ENCODE measurements at places on chromosomes 3 and 15. TPM values are rescaled to one million over a fixed set of nuclear protein-coding genes. Genes with fewer than 3 reads are reported as not detected.

GRCh38 chr15:100118546-100118945, 223.2 kb downstream of the ADAMTS17 start:
- H3K27me3 ChIP-seq, result no peaks in the 10 kb centered on the region
- H3K36me3 ChIP-seq, result no peaks in the 10 kb centered on the region
- no peak for DNase-seq
- H3K4me3 ChIP-seq, result no peak overlapping the region

DNA sequence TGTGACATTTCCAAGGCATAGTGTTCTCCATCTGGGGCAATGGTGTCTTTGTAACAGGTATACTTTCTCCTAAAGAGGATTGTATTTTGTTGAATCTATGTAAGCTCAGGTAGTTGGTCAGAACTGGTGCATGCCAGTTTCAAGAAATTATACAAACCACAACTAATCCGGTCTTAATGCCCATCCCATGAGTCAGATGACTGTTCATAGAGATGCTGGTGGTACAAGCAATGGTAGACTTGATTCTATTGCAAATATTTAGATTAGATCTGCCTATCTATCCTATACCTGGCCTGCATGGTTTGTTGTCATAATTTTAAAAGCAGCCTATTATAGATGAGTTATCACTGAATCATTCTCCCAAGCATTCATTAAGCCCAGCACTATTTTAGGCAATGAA, 43.5 kb downstream of the ATP13A5 start:
- H3K36me3 ChIP-seq, result no peaks in the 10 kb centered on the region
- H3K27ac ChIP-seq, result no peak overlapping the region
- DNase-seq, result no peak
- no peak overlapping the region for H3K4me3 ChIP-seq

DNA sequence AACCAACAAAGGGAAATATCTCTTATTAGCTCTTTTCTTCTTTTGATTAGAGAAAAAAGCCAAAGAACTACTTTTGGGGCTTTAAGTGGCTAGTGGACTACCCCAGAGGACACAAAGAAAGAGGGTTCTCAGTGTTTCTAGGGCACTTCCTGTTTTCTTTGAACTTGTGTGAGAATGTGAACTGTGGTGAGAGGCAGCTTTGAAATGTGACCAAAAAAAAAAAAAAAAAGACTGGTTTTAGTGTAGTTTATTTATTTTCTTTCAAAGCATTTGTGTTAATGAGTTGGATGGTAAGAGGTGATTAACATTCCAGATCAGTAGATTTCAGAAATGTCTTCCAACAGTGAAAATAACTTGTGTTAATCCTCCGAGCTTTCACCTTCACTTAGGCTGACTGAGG, 32.4 kb downstream of the SELENOT start:
- no peak for DNase-seq
- no peak overlapping the region for H3K4me3 ChIP-seq
- H3K27ac ChIP-seq, result no peak overlapping the region
- peaks cover 11% of the 10 kb centered on the region for H3K4me1 ChIP-seq

- no peaks in the 10 kb centered on the region for H3K27me3 ChIP-seq
- H3K27ac ChIP-seq, result no peak overlapping the region
Observed at GRCh38 chr3:141384575-141384974, 16.3 kb downstream of the ZBTB38 start.

GRCh38 chr3:24502690-24503089, 8.0 kb upstream of the THRB start:
- no peaks in the 10 kb centered on the region for H3K4me1 ChIP-seq
- no peaks in the 10 kb centered on the region for H3K36me3 ChIP-seq
- H3K27ac ChIP-seq, result peak overlapping the region; percentile 40
- no peak overlapping the region for H3K4me3 ChIP-seq
- no peak for DNase-seq

GRCh38 chr3:66486646-66487045, 14.2 kb downstream of the LRIG1 start:
- peak overlapping the region; percentile 77 for H3K27ac ChIP-seq
- H3K4me1 ChIP-seq, result peaks cover 82% of the 10 kb centered on the region
- H3K27me3 ChIP-seq, result no peaks in the 10 kb centered on the region
- H3K36me3 ChIP-seq, result no peaks in the 10 kb centered on the region

GRCh38 chr3:159779883-159780282, 208.8 kb upstream of the IL12A start:
- no peak for DNase-seq
- no peak overlapping the region for H3K27ac ChIP-seq
- H3K36me3 ChIP-seq, result no peaks in the 10 kb centered on the region
- no peak overlapping the region for H3K4me3 ChIP-seq

GRCh38 chr3:128351546-128351945, 115.1 kb downstream of the DNAJB8 start:
- no peaks in the 10 kb centered on the region for H3K36me3 ChIP-seq
- no peaks in the 10 kb centered on the region for H3K27me3 ChIP-seq
- DNase-seq, result no peak
- H3K4me1 ChIP-seq, result peaks cover 7% of the 10 kb centered on the region
- H3K27ac ChIP-seq, result no peak overlapping the region

DNA sequence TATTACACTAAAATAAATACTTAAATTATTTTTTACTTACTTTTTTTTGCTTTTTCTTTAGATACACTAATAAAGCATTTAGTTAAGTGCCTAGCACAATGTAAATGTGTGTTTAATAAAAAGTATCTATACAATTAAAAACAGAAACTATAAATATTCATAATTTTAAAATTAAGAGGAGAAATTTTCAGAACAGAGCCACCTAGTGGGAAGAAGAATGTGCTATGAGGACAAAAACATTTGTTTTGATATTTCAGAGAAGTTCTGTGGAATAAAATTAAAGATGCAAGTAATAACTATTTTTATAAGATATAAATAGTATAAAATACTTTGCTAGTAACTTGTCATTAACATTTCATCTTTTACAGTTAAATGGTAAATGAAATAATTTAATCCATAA, 33.6 kb upstream of the PLSCR5 start:
- no peaks in the 10 kb centered on the region for H3K27me3 ChIP-seq
- no peak overlapping the region for H3K27ac ChIP-seq
- no peak for DNase-seq
- no peaks in the 10 kb centered on the region for H3K36me3 ChIP-seq
- H3K4me3 ChIP-seq, result no peak overlapping the region
- no peaks in the 10 kb centered on the region for H3K4me1 ChIP-seq

GRCh38 chr3:4716266-4716665, 223.1 kb downstream of the ITPR1 start:
- no peak overlapping the region for H3K27ac ChIP-seq
- H3K36me3 ChIP-seq, result no peaks in the 10 kb centered on the region
- H3K4me1 ChIP-seq, result peaks cover 5% of the 10 kb centered on the region
- DNase-seq, result no peak
- no peaks in the 10 kb centered on the region for H3K27me3 ChIP-seq

GRCh38 chr3:196287090-196287439, 461 bp downstream of the PCYT1A start:
- DNase-seq, result no peak
- H3K36me3 ChIP-seq, result no peaks in the 10 kb centered on the region
- no peaks in the 10 kb centered on the region for H3K4me1 ChIP-seq

DNA sequence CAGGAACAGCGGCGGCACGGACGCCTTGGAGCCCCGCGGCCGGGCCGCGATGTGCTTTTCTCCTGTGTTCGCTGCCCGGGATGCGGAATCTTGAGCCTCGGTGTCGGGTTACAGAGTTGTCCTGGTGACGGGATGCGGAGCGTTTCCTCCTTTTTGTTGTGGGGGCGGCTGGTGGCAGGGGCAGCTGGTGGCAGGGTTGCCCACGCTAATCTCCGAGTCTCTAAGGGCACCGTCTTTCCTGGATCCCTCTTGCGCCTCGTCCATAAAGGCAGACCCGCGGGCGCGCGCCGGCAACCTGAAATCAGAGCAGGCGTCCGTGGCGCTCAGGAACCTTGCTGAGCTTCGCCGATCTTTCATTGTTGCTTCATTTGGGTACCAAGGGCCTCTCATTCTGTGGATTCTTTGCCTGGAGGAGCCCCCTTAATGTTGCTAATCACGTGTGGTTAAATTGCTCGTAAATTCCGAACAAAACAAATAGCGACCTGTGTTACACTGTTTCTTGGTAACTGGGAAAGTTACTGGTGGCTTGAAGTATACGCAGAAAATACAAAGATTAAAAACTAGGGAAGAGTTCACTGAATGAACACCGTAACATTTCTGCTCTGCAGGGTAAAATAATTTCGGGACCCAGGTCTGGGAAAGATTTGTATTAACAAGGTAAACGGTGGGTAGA, 844 bp upstream of the PFN2 start:
- H3K4me1 ChIP-seq, result peaks cover 6% of the 10 kb centered on the region
- peak overlapping the region; percentile 88 for H3K27ac ChIP-seq
- no peaks in the 10 kb centered on the region for H3K27me3 ChIP-seq

- H3K27ac ChIP-seq, result peak overlapping the region; percentile 75
- peak overlapping the region; percentile 79 for H3K4me3 ChIP-seq
- DNase-seq, result no peak
- H3K27me3 ChIP-seq, result no peaks in the 10 kb centered on the region
Observed at GRCh38 chr3:126984391-126985131, 1.6 kb downstream of the PLXNA1 start.

DNA sequence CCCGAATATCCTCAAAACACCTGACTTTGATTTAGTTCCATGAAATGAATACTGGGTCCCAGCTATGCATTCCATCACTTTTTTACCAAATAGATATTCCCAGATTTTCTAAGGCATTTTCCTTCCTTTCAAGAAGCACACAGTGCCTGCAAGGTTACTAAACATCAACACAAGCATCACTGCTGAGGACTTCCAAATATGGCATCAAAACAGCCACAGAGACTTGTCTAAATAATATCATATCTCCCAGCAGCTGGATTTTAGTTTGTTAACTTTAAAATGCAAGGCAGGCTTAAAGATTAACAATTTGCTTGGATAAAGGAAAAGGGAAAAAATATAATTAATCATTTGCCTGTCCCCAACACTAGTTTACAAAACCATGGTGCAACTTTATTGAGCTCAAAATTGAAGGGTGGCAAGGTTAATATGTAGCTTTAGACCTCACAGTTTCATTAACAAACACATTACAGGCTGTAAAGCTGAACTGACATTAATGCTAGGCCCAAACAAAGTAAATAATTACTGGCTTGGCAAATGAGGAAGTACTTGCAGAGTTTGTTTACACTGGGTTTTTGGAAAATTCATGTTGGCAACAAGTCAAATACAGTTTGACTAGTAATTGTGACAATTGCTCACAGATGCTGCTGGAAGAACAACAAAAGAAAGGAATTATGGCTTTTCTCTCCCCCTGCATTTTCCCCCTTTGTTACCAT, 401.7 kb upstream of the CDIN1 start:
- H3K4me3 ChIP-seq, result no peak overlapping the region
- peak overlapping the region; percentile 16 for H3K27ac ChIP-seq
- no peak for DNase-seq
- no peaks in the 10 kb centered on the region for H3K4me1 ChIP-seq

- H3K4me1 ChIP-seq, result no peaks in the 10 kb centered on the region
- no peak for DNase-seq
- H3K27me3 ChIP-seq, result no peaks in the 10 kb centered on the region
- H3K4me3 ChIP-seq, result no peak overlapping the region
- no peak overlapping the region for H3K27ac ChIP-seq
- H3K36me3 ChIP-seq, result no peaks in the 10 kb centered on the region
Observed at GRCh38 chr3:19473971-19474580, 325.8 kb downstream of the KCNH8 start.

DNA sequence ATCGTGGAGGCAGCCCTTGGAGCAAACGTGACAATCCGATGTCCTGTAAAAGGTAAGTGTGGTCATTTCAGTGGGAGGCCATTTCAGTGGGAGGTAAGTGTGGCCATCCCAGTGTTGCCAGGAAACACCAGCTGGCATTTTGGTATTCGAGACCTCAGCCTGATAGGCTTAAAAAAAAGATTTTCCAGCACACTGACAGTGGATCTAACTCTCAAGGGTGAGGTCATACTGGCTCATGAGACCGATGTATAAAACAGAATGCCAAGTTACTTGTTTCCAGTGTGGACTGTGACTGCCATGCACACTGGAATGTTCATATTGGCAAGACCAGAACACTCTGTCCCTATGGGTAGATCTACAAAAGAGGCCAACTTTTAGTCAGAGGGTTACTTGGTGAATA, 244.4 kb upstream of the GOLGA6L4 start:
- no peaks in the 10 kb centered on the region for H3K4me1 ChIP-seq
- no peaks in the 10 kb centered on the region for H3K36me3 ChIP-seq
- no peak overlapping the region for H3K27ac ChIP-seq
- no peak for DNase-seq

- H3K27me3 ChIP-seq, result no peaks in the 10 kb centered on the region
- H3K4me1 ChIP-seq, result no peaks in the 10 kb centered on the region
- no peak overlapping the region for H3K4me3 ChIP-seq
Observed at GRCh38 chr3:18419232-18419631, 5.9 kb downstream of the SATB1 start.

GRCh38 chr3:9503283-9503682, 50.3 kb downstream of the LHFPL4 start:
- H3K4me1 ChIP-seq, result no peaks in the 10 kb centered on the region
- H3K36me3 ChIP-seq, result no peaks in the 10 kb centered on the region
- H3K27me3 ChIP-seq, result no peaks in the 10 kb centered on the region
- no peak overlapping the region for H3K27ac ChIP-seq
- DNase-seq, result peak; percentile 80
- no peak overlapping the region for H3K4me3 ChIP-seq

DNA sequence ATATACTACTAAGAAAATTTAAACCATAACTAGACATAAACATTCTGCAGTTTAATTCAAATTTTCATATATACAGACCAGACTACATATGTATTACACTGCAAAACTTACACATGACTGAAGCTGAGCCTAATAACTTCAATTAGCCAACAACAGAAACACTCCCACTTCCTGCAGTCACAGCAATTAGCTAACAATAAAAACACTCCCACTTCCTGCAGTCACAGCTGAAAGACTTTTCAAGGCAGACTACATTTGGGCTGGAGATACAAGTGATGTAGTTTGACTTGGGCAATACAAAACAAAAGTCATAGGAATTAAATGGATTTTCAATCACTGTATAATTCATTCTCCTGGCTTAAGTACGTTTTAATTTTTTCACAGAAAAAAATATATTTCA, 10.3 kb downstream of the TM2D3 start:
- no peak overlapping the region for H3K27ac ChIP-seq
- DNase-seq, result no peak
- no peaks in the 10 kb centered on the region for H3K27me3 ChIP-seq
- peaks cover 9% of the 10 kb centered on the region for H3K36me3 ChIP-seq

CPNE4 gene
- not detected for total RNA-seq

RARRES1 gene
- 1,032 TPM for total RNA-seq

GOLGA6D gene
- not detected for total RNA-seq

SNTN gene
- not detected for total RNA-seq

SLC9C1 gene
- total RNA-seq, result not detected

IGSF10 gene
- total RNA-seq, result 3.1 TPM

MAGEF1 gene
- 39.6 TPM for total RNA-seq

ZNF80 gene
- total RNA-seq, result 0.21 TPM

CASR gene
- not detected for total RNA-seq

GOLGA8T gene
- total RNA-seq, result not detected

CEP152 gene
- total RNA-seq, result 12.5 TPM

COL8A1 gene
- 170 TPM for total RNA-seq

CFAP161 gene
- total RNA-seq, result 0.90 TPM

All from tibial nerve (tissue), 4 donors.